ENCODE measurements at places on chromosomes 12 and 14.
A peak's percentile ranks its signal among the peaks of the same experiment; 100 is the strongest.

DNA sequence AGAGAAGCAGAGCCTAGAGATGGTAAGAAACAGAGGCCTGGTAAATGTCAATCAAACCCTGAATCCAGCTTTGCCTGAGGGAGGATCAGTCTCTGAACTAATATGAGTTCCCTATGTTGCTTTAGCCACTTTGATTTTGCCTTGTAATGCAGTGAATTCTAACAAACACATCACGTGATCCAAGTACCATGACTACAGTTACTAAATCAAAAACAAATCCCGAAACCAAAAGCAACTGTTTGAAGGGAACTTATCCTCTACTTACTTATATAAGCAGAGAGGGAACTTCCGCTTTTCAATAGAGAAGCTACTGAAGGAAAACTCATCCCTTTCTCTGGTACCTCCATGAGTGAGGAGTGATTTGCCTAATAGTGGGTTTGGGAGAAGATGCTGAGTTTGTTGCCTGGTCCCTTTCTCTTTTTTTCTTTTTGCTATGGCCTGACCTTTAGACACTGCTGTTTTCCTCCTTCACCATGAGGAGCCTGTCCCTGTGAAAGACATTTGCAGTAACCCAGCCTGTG lies 7.7 kb upstream of the PPTC7 start:
- H3K4me1 ChIP-seq, result peaks cover 5% of the 10 kb centered on the region
- no peak overlapping the region for H3K27ac ChIP-seq
- H3K36me3 ChIP-seq, result no peaks in the 10 kb centered on the region
- peaks cover 2% of the 10 kb centered on the region for H3K27me3 ChIP-seq

DNA sequence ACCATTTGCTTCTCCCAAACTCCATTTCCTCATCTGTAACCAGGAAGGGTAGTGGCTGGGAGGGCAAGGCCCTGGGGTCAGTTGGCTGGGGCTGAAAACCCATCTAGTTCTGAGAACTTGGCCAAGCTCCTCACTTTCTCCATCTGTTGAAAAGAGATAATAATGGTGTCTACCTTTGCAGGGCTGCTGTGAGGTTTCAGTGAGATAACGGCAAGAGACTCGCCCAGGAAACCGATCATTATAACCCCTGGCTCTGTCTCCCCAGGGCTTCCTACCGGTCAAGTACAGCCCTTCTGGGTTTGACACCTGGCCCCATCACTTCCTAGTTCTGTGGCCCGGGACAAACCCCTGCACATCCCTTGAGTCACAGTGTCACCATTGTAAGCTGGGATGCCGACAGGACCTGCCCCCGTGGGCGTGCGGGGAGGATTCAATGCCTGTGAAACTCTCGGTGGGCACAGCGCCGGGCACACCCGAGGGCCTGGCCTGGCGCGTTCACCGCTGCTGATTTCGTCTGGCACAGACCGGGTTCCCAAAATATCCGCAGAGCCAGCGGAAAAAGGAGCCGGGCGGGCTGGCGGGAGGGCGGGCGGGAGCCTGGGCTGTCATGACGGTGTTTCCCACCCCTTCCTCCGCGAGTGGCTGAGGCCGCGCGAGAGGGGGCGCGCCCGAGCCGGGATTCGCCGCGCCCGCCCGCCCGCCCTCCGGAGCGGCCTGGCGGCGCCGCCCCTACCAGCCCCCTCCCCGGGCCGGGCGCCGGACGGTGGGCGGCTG lies 4.4 kb downstream of the KMT5A start:
- H3K27ac ChIP-seq, result no peak overlapping the region
- peaks cover 8% of the 10 kb centered on the region for H3K4me1 ChIP-seq
- peaks cover 36% of the 10 kb centered on the region for H3K36me3 ChIP-seq
- H3K27me3 ChIP-seq, result no peaks in the 10 kb centered on the region
- peak overlapping the region; percentile 83 for H3K4me3 ChIP-seq

DNA sequence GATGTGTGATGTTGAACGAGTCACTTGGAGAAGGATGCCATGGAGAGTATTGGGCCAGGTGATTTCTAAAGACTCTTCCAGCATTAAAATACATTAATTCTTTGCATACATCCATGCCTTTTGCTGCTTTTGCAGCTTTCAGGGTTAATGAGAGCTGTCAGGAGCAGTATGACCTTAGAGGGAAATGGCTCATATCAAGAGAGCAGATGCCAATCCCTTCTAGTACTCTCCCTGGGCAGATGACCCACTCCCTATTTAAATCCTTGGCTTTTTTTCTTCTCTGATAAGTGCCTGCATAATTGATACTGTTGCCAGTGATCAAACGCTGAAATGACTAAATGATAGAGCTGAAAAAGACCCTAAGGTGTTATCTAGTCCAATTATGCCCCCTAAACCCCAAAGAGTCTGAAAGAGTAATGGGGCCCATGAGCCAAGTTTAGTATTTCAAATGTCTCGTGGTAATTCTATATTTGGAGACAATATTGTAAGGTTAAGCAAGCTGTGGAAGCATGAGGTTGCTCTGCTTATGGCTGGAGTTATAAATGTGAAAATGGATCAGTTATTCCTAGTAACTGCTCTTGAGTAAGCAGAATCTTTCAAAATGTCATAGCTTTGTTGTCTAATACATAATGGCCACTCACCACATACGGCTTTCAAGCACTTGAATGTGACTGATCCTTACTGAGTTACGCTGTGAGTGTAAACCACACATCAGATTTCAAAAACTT lies 137.3 kb downstream of the ETV6 start:
- DNase-seq, result no peak
- no peaks in the 10 kb centered on the region for H3K36me3 ChIP-seq
- H3K27me3 ChIP-seq, result no peaks in the 10 kb centered on the region

GRCh38 chr14:22479776-22480464 lies 109.1 kb downstream of the DAD1 start:
- H3K4me1 ChIP-seq, result peaks cover 21% of the 10 kb centered on the region
- H3K36me3 ChIP-seq, result no peaks in the 10 kb centered on the region
- H3K4me3 ChIP-seq, result no peak overlapping the region
- H3K27me3 ChIP-seq, result no peaks in the 10 kb centered on the region
- no peak overlapping the region for H3K27ac ChIP-seq
